A673 (cell line): ENCODE measurements at places on chromosomes 2 and 18. TPM values are rescaled to one million over a fixed set of nuclear protein-coding genes. Genes with fewer than 3 reads are reported as not detected.

DNA sequence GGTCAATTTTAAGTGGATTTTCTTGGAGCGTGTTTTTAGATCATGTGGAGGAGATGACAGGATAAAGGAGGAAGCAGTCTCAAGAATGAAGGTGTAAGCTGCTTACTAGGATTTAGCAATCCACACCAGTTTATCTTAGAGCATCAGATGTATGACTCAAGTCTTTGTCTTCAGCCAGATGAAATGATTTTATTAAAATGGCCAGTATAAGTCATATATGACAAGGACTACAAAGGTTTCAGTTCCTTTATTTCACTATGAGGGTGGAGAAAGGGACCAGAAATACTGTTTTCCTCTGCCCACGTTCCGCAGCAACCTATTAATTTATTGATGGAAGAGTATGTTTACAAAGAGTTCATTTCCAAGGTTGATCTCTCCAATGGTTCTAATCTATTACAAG, 970.5 kb upstream of the SLC39A10 start:
- DNase-seq: no peak

DNA sequence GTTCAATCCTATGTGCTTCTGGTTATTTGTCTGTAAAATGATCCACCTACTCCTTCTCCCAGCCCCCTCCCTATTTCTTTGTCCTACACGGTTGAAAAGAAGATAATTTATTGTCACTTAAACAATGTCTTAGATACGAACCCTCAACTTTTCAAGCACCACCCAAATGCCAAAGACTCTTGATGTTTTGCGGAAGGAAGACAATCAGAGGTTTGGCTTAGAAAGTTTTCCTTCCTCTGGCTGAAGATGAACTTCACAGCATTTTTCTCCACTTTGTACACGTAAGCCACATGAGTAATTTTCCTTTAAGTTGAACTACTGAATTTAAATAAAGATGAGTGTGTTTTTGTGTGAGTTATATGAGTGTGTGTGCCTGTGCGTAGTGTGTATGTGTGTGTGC, 25.5 kb upstream of the SLC8A1 start:
- DNase-seq: no peak

GRCh38 chr2:236402033-236402790, 138.0 kb upstream of the ASB18 start:
- DNase-seq: no peak

GRCh38 chr2:225998116-225998515, 598.6 kb downstream of the NYAP2 start:
- no peak for DNase-seq

DNA sequence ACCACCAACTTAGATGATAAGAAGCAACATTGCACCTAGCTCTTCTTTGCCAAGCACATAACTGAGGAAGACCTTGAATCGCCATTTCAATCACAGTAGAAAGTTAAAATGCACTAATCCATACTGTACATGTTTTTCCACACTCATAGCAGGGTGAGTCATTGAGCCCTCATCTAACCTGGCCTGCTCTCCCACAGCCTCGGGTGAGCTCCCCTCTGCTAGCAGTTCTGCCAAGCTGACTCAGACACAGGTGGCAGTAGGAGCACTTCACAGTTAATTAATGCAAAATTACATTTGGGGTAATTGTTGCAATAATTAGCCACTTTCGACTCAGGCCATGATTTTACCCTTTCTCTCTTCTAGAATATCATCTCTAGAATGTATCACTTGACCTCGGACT, 1632.8 kb upstream of the CELF4 start:
- DNase-seq: no peak

DNA sequence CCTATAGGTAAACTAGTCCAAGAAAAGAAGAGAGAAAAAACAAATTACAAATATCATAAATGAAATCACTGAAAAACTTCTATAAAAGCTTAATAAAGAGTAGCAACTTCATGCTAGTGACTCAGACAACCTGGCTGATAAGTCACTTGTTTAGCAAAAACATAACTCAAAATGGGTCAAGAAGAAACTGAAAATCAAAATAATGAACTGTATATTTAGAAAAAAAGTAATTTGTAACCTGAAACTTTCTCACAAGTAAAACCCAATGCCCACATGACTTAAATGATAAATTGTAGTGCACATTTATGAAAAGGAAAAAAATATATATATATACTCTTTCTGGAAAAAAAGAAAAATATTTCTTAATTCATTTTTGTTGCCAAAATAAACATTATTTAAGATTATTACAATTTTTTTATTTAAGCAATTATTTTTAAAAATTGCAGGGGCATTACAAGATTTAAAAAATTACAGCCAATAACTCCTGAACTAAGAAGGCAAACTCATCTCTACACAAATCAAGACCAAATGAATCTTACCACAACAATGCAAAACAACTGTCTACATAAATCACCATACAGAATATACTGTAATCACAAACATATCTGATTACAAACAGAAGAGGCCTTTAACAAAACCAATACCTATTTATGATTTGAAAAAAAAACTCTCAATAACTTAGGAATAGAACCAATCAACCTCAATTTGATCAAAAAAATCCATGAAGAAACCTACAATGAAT, 406.3 kb downstream of the CDH7 start:
- no peak for DNase-seq

DNA sequence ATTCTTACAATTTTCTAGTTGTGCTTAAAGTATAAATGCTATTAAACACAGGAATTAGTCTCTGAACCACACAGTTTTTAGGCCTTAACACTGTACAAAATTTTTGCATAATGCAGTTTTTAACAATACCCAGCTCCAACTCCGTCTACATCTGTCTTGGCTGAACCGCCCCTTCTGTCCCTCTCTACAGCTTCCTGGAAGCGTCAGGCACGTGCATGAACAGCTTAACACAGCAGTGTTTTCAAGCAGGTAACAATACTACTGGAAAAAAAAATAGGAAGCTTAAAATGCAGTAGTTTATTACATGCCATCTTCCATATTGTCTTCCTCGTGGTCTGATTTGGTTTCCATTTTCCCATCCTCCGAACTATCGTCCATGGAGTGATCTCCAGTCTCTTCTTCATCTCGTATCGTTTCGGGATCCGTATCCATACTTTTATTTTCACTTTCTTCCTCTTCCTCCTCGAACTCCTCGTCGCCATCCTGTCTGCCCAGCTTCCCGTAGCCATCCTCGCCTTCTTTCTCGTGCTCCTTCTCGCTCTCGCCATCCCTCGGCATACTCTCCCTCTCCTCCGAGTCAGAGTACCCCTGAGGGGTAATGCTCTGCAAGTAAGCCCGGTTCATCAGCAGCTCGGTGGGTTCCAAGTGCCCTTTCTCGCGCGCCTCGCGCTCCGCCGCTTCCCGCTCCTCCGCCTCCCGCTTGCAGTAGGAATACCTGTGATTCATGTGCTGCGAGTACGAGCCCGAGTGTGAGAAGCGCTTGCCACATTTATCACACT, 130.6 kb downstream of the ZEB2 start:
- no peak for DNase-seq

DNA sequence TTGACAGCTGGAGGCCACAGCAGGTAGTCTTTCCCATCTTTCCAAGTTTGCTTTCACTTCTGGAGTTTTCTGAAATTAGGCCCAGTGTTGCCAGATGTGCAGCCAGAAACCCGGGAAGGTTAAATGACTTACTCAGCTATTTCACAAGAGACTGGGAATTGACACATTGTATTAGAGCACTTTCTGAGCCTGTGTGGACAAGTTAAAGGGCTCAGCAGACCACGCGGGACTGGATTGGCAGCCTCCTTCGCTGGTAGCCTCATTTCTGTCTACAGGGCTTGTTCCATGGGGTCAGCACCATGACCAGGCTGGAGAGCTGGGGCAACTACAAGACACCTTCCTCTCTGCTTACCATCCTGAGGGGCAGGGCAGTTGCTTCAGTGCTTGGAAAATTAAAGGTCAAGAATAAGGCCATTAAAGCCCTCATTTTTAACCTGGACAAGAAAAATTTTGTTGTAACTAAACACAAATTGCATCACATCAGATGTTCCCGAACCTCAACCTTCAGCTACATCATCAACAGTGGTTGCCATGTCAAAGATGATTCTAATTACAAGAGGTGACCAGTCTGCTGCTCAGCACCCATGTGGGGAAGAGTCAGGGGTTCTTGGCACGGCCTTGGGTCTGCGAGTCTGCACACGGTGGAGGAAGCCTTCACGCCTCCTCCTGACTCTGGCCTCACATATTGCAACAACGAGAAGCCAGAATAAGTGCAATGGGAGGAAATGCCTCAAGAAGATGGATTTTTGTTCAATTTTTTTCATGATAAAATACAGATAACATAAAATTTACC, 279.5 kb upstream of the RAB6C start:
- DNase-seq: no peak

GRCh38 chr2:237939251-237939650, 27.6 kb upstream of the UBE2F start:
- no peak for DNase-seq

DNA sequence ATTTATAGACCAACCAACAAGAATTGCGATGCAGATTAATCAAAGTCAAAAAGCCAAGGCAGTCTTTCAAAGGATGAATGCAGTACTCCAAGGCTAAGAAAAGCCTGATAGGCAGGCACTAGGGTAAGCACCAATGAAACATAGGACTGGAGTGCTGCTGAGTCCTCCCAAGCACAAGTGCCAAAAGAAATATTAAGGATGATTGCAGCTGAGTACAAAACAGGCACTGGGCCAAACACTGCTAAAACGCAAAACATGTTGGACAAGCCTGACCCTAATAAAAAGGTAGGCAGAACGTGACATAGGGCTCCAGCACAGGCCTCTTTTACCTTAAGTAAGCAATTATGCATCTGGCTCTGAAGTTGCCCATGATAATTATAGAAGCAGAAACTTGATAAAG, 160.1 kb upstream of the LRP1B start:
- no peak for DNase-seq

DNA sequence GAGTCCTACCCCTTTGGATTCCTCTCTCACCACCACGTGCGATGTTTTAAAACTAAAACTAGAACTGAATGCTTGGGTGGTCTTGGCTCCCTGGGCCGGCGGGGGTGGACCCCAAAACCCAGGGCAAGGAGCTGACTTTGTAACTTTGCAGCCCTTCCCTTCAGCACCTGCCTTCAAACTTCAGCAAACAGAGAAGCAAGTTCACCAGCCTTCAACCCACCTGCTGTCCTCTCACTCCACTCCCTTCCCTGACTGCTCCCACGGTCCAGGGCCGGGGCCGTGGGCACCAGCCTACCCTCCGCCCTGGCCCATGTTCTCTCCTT, 54.5 kb downstream of the COL6A3 start:
- DNase-seq: no peak

- DNase-seq: no peak
Measured at GRCh38 chr2:200314976-200315567, 8.6 kb downstream of the SPATS2L start.

GRCh38 chr2:162297925-162298552, 20.4 kb downstream of the IFIH1 start:
- peak; percentile 77 for DNase-seq

- DNase-seq: no peak
Measured at GRCh38 chr2:233161730-233162129, 89.7 kb upstream of the ATG16L1 start.

GRCh38 chr2:101197215-101197745, 46.1 kb upstream of the TBC1D8 start:
- DNase-seq: peak; percentile 28

DNA sequence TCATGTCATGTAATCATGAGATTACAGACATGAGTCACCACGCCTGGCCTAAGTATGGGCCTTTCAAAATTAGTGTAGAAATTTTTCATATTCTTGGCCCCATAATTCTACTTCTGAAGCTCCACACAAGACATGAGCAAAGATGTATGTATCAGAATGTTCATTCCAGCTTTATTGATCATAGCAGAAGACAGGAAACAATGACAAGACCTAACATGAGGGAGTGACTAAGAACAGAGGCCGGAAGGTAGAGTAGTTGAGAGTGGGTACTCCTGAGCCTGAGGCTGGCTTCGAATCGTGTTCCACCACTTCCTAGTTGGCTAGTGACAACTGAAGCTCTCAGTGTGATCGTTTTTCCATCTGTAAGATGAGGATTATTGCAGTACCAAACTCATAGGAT, 89.3 kb downstream of the ARMC9 start:
- DNase-seq: no peak

The HNMT gene
- 0.35 and 0.82 TPM in 2 replicates for total RNA-seq

The ACTG2 gene
- 0.59 and 2.7 TPM in 2 replicates for total RNA-seq

The GPAT2 gene
- not detected in 2 replicates for total RNA-seq

The RNF152 gene
- total RNA-seq: 3.6 and 3.8 TPM in 2 replicates

The ANKRD53 gene
- 0.50 and 0.64 TPM in 2 replicates for total RNA-seq

The PRR30 gene
- total RNA-seq: not detected in 2 replicates

The MGAT4A gene
- total RNA-seq: 0.09 and 0.39 TPM in 2 replicates

The LIPG gene
- total RNA-seq: 5.8 and 8.4 TPM in 2 replicates
